ELR (cell line): ENCODE measurements at places on chromosomes 5 and 9.

DNA sequence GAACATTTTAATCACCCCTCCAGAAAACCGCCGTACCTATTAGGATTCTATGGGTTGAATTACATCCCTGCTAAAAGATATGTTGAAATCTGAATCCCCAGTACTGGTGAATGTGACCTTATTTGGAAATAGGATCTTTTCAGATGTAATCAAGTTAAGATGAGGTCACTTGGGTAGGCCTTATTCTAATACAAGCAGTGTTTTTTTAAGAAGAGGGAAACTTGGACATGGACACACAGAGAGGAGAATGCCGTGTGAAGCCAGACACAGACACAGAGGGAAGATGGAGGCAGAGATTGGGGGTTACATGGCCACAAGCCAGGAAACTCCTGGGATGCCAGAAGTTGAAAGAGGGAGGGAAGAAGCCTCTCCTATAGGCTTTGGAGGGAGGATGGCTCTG lies 183.5 kb downstream of the GNA14 start:
- no peak for DNase-seq

DNA sequence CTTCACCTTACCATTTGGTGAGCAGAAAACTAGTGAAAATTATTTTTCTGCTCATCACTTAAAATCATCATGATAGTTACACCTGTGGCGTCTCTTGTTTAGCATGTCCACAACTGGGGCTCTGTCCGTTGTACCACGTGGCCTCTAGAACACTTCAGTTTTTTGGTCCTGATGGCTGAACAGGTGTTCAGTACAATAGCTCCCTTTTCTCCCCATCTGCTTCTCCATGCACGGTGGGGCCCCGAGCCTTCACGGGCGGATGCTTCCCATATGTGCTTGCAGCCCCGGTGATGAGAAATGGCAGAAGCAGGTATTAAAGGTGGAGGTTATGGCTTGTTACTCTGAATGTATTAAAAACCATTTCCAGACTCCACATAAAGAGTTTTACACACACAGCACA lies 304.1 kb downstream of the CWC27 start:
- no peak for DNase-seq

- DNase-seq = peak; percentile 97
Observed at GRCh38 chr5:115366223-115366622, 69.8 kb upstream of the CCDC112 start.

GRCh38 chr5:158223054-158223600 lies 364.2 kb upstream of the CLINT1 start:
- DNase-seq = no peak

GRCh38 chr9:26426551-26427131 lies 466.0 kb downstream of the CAAP1 start:
- no peak for DNase-seq

- no peak for DNase-seq
Observed at GRCh38 chr9:93161786-93162562, 22.0 kb upstream of the WNK2 start.

DNA sequence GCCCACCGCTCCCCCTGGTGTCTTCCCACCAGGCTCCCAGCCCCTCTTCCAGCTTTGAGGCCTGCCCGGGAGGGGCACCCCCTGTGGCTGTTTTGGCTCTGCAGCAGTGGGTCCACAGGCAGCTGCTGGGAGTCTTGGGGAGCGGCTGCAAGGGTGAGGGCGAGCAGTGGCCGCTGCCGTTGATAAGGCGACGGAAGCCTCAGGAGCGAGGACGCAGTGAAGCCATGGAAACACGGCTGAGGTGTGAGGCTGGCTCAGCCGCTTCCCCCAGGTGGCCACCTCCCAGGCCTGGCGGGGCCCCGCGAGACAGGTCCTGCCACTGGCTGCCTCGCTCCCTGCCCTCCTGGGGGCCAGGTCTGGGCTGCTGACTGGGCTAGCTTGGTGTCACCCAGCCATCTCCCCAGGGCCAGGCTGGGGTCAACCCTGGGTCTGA lies 41.5 kb downstream of the CXXC5 start:
- DNase-seq = no peak

- no peak for DNase-seq
Observed at GRCh38 chr5:142767911-142768310, 2.3 kb upstream of the ARHGAP26 start.

DNA sequence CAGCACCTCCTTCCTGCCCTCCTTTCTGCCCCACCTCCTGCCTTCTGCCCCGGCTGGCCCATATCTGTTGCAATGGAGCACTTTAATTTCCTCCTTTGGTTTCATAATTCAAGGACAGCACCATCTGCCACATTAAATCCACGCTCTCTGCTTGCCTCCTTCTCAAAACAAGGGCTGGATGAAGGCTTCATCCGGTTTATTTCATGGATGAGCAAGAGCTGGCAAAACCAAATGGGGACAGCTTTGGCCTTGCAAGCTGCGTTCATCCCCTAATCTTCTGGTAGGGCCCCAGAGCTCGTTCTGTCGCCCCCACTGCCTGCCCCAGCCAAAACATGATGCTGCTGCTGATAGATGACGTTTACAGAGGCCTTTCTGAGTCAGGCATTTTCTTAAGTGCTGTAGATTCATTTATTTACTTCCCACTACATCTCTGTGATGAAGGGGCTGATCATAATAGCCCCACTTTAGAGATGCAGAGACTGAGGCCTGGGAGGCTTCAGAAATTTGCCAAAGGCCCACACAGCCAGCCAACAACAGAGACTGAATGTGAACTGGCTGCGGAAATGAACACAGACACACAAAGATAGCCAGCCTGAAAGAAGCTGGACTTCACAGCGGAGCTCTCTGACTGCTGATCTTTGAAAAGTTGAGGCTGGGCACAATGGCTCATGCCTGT lies 115.6 kb upstream of the CPEB4 start:
- DNase-seq = no peak

DNA sequence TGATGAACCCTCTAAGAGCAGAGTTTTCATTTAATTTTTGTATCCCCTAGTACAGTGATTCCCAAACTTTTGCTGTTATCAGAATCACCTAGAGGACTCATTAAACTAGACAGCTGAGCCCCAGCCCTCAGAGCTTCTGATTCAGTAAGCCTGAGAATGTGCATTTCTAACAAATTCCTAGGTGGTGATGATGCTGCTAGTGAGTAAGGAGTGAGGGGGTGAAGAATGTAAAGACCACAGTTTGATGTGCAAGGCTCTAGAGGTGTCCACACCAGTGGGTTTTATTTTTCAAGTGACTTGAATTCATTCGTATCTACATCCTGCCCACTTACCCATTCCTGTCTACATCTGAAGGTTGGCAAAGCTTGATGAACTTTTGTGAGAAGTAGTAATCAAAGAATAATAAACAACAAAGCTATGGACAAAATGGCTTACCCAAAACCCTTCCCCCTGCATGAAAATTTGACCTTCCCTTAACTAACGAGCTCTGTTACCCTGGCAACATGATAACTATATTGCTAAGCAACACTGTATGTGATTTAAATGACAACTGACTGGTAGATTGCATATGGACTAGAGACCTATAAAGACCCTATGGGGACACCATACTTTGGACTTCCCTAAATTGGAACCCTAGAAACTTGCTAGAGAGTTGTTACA lies 35.2 kb downstream of the DTWD2 start:
- DNase-seq = peak; percentile 1

GRCh38 chr9:27633764-27634163 lies 60.5 kb upstream of the C9orf72 start:
- DNase-seq = no peak

DNA sequence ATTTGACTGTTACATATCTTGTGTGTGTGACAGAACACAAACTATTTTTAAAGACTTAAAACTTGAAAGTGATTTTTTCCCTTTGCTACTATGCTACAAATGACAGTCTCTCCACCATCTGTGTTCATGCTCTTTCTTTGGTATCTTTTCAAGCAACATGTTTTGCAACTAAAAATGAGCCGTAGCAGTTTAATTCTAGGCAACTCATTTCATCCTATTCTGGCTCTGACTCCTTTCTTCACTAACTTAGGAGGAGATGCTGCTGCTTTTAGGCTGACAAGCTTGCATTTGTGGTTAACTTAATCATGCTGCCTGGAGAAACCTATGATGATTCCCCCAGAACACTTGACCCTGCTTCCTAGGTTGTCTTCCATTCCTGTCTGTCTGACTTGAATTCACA lies 100.6 kb downstream of the HACD4 start:
- no peak for DNase-seq

DNA sequence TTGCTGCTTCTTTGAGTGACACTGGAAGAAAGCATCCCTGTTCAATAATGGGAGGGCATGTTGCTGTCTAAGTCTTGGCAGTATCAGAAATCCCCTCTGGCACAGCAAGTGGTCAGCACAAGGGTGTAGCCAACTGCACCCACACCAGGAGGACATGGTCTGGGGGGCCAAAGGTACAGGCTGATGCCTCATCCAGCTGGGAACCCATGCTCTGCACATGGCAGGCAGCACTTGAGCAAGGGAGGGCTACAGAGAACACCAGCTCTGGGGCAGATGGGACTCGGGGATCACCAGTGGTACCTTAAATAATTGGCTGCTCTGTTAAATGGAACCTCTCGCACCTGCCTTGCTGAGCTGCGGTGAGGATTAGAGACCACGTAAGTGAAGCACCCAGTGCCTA lies 265.2 kb downstream of the SYK start:
- DNase-seq = no peak

GRCh38 chr5:94309141-94309540 lies 309.3 kb downstream of the KIAA0825 start:
- no peak for DNase-seq

DNA sequence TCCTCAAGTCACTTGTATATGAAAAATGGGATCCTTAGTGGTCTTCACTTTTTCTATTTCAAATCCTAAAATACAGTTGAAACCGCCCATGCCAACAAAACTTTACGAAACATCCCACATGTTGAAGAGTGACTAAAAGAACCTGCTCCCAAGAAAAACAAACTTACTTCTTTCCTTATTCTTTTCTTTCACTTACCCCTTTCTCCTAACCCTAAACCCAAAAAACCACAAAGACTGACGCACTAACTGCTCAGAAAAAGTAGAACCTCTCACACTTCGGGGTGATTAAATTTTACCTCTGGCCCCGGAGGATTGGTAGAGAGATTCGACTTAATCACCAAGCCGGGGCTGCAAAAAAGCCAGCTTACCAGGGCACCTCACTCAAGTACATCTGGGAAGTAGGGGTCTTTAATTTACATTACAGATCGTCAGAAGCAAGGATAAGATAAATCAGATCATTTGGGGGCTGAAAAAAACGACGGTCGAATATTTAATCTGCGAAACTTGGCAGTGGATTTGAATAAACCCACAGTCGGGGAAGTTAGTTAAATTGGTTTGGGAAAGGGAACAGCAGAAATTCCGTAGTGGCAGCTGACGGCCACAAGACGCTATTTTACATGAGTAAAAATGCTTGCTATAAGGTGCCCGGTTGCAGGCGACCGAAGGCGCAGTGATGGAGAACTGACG lies 1.3 kb downstream of the CDO1 start:
- DNase-seq = peak; percentile 16

DNA sequence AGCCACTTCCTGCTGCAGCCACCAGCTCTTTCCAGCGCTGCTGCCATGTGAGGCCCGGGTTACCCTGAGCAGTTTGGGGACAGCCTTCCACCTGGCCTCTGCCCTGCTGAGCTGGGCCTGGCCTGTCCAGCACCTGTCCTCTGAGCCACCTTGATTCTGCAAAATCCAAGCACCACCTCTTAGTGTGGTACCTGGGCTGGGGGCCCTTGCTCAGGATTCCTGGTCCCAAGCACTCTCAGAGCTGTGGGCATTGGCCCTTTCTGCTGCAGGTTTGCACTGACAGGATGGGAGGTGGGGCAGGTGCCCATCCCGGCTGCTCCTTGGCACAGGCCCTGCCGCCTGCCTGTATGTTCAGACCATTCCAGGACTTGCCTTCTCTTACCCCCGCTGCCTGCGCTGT lies 309.2 kb upstream of the IRX4 start:
- DNase-seq = no peak

DNA sequence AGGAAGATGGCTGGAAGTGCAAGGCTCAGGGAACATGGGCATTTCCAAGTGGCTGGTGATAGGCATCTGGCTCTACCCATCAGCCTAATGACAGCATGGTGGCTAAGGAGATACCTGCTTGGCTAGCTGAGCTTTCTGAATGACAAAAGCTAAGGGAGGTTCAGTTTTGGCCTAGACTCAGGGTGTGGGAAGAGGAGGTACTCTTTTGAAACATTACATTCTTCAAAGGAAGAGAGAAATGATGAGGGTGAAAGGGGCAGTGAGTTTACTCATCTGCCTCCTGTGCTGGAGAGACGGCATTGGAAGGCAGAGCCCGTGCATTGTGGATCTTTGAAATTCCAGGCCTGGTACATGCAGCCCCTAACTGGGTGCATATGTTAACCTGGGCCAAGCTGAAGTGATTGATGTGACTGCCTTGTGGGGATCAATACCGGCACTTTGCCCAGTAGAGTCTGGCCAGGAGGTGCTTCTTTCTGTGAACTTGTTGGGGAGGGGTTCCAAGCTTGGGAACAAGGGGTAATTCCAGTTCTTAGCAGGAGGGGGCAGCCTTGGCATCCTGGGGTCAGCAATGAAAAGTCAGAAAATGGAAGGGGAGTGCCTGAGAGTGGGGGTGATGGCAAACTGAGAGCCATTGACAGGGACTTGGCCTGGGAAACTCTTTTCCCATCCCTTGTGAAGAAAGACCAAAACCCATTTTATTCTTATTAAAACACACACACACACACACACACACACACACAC lies 108.6 kb downstream of the ACER2 start:
- DNase-seq = peak; percentile 17

- DNase-seq = no peak
Observed at GRCh38 chr9:14723301-14723700, 768 bp upstream of the CER1 start.

GRCh38 chr5:146426853-146427618 lies 20.1 kb upstream of the TCERG1 start:
- DNase-seq = peak; percentile 70

- no peak for DNase-seq
Observed at GRCh38 chr9:117526674-117527073, 111.8 kb upstream of the ASTN2 start.

DNA sequence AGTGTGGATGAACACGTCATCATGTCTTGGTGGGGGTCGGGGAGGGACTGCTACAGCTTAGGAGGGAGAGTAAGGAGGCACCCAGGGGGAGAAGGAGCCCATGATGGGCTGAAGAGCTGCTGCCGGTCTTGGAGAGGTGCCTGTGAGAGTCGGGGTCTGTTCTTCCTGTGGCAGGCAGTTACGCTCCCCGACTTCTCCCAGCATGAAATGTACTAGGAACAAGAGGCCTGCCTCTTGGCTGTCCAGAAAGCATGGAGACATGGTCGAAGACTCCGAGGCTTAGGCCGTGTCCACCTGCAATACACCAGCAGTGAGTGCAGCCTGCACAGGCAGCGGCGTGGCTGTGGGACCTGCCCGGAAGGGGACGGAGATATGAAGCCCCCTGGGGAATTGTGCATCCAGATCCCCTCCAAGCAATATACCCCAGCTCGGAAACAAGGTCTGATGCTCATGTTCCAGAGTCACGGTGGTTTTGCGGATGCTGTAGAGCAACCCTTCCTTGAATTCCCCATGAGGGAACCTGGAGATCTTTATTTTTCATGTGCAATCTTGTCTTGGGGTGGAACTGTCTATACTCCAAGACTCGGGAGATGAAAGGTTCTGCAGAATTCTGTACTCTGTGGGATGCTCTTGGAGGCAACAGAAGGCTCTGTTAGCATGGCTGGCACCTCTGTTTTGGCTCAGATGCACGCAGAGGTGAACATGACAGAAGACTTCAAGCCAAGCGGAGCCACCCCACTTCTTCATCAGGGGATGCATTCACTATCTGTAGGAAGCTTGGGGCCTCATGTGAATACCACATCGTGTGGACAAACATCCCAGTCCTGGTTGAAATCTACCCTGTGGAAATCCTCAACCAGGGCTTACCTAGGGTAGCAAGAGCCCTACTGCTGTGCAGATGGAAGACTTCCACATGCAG lies 374.9 kb upstream of the IRX4 start:
- no peak for DNase-seq

GRCh38 chr5:11757661-11758060 lies 146.6 kb downstream of the CTNND2 start:
- no peak for DNase-seq
